ENCODE measurements at places on chromosomes 13 and 19.

DNA sequence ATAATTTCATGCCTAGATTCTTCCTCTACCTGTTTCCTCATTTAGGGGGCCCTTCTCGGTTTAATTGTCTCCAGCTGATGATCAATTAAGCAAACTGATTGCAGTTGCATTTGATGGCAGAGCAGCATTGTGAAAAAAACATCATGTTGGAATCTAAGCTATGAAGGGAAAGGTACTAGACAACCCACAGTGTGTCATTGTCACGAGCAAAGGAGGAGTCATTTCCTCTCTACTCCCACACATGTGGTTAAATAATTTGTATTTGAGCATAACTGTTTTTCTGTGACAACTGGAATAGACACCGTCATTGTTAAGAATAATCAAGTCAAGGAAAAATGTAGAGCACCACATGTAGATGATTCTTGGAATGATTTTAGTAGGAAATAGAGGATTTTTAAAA is 240.3 kb downstream of the DCT start:
- no peak for DNase-seq

DNA sequence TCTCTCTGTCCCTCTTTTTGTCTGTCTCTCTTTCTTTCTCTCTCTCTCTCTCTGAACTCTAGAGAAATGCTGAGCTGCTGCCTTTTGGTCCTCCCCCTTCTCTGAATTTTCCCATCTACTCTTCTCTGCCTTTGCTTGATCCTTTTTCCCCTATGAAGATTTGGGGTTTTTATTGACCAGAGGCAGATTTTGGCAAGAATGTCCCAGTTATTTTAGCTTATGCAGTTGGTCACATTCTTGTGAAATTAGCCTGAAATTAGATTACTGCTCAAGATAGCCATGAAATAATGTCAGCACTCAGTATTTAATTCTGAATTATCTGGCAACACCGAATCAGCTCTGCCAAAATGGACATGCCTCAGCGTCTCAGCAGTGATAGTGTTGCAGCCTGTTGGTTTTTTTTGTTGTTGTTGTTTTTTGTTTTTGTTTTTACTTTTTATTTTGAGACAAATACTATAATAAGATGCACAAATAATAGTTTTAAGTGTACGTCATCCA is 17.2 kb upstream of the SPART start:
- DNase-seq: no peak

- no peak for DNase-seq
Measured at GRCh38 chr13:24670174-24670573, 10.0 kb upstream of the ATP12A start.

DNA sequence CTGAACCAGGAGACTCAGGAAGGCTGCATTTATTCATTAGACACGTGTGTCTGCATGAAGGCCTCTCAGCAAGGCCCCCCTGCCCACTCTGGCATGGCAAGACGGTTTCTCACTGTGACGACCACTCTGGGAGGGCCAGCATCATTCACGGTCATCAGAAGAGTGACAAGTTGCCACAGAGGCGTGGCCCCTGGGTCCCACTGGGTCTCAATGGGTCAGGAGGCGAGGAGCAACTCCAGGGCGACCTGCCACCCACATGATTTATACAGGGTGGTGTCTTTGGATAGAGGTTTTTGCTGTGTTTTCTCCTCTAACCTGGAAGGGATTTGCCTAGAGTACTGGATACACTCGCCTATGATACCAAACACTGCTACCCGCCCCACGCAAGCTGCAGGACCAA is 60.7 kb downstream of the KLF2 start:
- DNase-seq: no peak

- DNase-seq: no peak
Measured at GRCh38 chr19:5218255-5218855, 122.3 kb downstream of the PTPRS start.

- no peak for DNase-seq
Measured at GRCh38 chr13:106383791-106384190, 151.7 kb downstream of the EFNB2 start.

DNA sequence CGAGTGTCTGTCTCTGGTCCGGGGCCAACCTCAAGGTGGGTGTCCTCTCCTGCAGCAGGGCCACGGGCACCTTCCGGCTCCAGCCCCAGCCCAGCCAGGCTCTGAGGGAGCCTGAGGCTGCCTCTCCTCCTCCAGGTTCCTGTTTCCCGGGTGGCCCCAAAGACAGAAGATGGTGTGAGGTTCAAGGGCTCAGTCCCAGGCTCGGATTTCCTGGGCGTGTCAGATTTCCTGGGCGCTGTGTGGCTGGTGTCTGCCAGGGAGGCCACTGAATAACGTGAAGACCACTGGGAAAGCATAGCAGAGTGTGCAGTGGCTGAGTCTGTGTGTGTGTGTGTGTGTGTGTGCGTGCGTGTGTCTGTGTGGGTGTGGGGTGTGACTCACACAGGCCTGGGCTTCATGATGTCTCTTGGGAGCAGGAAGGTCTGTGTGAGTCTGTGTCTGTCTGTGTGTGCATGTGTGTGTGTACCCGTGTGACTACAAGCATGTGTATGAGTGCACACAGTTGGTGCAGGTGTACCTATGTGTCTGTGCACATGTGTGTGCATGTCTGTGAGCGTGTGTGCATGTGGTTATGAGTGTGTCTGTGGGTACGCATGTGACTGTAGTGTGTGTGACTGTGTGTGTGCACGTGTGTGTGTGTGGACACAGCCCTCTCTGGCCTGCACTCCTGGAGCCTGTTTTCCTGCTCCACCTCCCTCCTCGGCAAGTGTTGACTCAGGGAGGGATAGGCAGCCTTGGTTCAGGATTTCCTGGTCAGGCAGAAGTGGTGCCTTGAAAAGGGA is 28.3 kb downstream of the CEBPA start:
- DNase-seq: peak; percentile 20

DNA sequence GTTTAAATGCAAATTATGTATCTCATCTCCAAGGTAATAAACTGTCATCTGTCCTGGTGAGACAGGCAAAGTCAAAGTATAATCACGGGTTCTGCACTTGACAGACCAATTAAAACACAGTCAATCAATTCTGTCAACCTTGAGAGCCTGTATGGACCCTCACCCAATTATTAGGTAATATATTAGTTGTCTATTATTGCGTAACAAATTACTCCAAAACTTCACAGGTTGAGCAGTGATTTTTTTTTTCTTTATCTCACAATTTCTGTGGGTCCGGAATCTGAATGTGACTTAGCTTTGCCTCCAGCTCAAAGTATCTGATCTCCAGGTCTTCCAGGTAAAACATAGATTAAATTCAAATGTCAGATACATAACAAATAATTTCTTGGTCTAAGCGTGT is 707.4 kb upstream of the ARGLU1 start:
- no peak for DNase-seq

DNA sequence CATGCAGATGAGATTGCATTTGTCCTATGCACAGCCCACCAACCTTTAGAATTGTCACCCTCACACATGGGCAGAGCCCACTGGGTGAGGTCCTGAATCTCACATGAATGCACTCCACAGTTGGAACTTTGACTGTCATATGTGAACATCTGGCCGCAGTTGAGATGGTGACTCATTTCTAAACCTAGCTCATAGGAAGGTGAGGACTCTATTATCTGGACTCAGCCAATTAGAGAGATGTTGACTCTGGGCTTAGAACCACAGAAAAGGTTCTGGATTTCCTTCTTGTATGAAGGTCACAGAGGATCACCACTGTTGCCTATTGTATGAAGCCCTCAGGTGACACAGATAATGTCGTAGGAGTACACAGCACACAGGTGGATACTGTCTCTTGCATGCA is 25.6 kb upstream of the ZNF681 start:
- no peak for DNase-seq

DNA sequence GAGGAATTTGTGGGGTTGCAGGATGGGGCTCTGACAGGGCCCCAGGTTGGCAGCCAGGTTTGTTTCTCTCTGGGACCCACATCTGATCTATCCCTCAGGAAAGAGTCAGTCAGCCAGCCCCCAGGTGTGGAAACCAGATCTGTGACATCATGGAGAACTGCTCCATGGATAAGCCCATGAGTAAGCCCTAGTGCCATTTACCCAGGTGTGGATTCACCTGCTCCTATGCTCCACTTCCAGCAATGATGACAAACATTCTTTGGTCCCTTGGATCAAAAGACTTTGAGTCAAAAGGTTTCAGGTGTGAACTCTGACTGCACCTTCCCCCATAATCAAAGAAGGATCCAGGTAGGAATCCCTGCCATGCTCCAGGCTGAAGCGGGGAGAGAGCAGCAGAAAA is 26.9 kb upstream of the IGFL4 start:
- DNase-seq: no peak

DNA sequence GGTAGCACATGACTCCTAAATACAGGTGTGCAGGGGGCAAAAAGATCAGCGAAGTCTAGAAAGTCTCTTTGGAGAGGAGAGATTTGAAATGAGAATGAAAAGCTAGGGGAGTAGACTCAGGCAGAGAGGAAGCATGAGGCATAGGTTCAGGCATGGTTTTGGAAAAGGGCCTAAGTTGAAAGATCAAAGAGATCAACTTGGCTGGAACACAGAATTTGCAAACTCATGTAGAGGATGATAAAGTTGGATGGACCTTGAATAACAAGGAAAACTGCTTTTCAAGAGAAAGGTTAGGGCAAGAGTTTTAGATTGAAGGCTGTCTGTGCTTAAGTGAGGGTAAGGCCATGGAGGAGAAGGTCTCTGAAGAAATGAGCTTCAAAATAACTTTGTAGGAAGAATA is 47.4 kb upstream of the UBAC2 start:
- DNase-seq: no peak

GRCh38 chr13:26950546-26950945 is 190.0 kb upstream of the GPR12 start:
- no peak for DNase-seq

DNA sequence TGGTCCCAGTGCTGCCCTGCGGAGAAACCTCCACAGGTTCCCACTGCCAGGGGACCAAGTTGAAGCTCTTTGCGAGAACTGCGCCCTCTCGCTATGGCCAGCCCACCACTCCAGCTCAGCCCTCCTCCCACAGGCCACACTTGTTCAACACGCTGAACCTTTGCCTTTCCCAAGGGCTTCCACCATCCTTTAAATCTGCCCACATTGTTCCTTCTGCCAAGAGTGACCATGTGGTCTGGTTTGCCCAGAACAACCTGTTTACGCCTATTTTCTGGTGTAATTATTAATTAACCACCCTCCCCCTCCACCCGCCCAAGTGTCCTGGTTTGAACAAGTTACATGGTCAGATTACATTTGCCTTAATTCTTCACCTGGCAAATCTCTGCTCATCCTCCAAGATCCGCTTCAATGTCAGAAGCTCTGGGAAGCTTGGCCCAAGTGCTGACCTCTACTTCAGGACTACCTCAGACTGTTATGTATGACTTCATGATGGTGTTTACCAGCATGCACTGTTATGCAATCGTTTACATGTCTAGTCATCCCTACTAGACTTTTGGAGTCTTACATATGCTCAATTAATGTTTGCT is 12.0 kb upstream of the USP12 start:
- no peak for DNase-seq

DNA sequence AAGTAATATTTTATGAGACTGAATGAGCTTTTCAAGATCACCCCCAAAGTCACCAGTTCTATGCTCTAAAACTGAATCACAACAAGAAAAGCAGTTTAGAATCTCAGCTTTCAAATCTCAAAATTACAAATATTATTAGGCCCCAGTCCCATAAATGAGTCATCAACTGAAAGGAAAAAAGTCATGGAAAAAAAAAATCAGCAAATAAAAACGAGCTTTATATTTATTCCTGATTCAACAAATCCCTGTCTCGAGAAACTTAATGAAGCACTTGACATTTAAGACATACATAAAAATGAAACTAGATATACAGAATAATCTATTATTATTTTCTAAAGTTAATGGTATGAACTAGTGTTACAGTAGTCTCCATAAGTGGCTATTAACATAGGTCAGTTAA is 203.0 kb downstream of the DIAPH3 start:
- DNase-seq: no peak

DNA sequence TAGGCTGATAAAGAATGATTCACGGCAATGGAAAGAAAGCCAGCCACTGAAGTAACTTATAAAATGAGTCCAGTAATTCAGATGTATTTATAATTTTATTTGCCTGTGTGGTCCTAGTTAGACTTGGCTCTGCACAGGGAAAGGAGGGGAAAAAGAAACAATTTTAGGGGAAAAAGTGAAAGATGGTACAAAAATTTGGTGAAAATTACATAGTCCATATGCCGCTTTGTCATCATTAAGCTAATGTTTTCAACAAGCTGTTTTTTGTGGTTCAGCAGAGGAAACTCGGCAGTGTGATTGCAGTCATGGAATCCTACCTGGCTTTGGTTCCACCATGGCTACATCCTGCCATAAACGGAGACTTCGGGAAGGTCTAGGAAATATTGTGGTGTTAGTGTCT is 301.9 kb downstream of the ATP8A2 start:
- DNase-seq: no peak

DNA sequence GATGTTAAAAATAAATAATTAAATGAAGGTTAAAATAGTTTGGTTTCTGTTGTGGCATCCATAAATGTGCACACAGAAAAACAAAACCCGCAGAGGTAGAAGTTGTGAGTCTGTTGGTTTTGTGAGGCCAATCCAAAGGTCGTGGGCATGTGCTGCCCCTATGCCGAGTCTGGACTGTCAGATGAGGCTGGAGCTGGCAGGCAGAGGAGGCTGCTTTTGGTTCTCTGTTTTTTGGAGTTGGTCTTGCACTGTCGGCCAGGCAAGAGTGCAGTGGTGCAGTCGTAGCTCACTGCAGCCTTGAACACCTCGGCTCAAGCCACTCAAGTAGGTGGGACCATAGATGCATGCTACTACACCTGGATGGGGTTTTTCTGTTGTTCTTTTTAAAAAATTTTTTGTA is 43.7 kb downstream of the TSSK6 start:
- DNase-seq: no peak

All from retinal pigment epithelial cell (primary cell).